ENCODE measurements at places on chromosomes 1 and 21.

DNA sequence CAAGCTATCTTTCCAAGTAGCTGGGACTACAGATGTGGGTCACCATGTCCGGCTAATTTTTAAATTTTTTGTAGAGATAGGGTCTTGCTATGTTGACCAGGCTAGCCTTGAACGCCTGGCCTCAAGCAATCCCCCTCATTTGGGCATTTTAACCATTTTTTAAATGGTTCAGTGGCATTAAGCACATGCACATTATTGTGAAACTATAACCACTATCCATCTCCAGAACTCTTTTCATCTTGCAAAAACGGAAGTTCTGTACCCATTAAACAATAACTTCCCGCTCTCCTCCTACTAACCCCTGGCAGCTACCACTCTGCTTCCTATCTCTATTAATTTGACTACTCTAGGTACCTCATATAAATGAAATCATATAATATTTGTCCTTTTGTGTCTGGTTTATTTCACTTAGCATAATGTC lies 4.8 kb upstream of the IL6R start:
- no peak for DNase-seq

DNA sequence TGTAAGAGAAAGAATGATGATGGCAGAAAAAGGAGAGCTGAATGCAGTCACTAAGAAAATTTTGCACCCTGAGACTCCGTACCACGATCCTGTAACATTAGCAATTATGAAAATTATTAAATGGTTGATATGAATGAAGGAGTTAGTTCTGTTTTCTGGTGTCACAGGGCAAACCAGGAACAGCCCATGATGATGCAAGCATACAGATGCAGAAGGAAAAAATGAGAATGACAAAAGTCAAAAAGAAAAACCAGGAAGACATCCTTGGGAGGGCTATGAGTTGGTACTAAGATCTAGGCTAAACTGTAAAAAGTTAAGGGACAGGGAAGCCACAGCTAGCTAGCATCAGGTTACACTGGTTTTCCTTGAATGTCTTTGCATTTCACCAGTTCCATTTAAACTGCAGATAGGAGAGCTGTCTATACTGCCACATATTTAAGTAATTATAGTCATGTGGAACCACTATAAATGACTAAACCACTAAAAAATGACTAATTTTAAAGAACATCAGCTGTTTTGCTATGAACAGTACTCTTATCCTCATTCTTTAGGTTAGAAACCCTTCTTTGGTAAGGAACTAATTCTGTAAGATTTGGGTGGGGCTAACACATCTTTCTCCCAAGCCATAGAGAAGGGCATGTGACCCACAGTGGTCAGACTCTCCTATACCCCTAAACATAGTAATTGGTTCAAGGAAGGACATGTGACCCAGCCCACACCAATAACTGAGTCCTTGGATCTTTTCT lies 11.4 kb downstream of the DOCK7 start:
- DNase-seq = no peak

- no peak for DNase-seq
These were observed 19.8 kb upstream of the VCAM1 start for GRCh38 chr1:100699744-100700143.

DNA sequence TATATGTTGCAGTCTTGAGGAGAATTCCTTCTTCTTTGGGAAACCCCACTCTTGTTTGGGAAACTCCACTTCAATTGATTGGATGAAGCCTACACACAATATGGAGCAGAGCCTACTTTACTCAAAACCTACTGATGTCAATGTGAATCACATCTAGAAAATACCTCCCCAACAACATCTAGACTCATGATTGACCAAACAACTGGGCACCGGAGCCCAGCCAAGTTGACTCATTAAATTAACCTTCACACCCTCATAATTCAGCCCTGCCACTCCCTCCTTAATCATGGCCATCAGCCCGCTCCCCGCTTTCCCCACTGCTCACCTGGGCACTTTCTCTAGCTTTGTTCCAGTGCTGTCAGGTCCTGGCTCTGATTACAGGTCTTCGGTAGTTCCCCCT lies 208.1 kb upstream of the MAP1LC3C start:
- no peak for DNase-seq

- DNase-seq = no peak
These were observed 784.5 kb downstream of the USP25 start for GRCh38 chr21:16514316-16514715.

DNA sequence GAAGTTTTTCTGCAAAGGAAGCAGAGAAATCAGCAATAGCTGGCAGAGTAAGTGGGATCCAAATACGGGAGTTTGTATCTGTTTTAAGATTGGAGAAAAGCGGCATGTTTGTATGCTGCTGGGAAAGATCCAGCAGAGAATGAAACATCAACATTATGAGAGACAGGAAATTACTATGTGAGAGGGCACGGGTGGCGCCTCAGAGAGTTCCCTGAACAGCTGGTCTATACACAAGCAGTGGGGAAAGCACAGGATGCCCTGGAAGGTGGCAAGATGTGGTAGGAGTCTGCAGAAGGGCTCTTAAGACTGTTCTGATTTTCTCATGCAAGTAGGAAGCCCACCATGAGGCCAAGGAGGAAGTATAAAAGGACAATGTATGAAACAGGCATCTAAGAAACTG lies 130.4 kb downstream of the RERE start:
- no peak for DNase-seq

GRCh38 chr1:230745071-230745470 lies 2.1 kb upstream of the CAPN9 start:
- DNase-seq = no peak

DNA sequence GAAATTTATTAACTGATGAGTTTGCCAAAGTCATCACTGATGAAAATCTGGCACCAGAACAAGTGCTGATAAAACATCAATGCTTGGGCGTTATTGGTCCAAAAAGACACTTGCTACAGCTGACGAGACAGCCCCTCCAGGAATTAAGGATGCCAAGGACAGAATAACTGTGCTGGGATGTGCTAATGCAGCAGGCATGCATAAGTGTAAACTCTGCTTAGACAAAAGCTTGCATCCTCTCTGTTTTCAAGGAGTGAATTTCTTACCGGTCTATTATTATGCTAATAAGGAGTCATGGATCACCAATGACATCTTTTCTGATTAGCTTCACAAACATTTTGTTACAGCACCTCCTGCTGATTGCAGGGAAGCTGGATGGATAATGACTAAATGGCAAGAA lies 402.0 kb downstream of the LTN1 start:
- DNase-seq = no peak

DNA sequence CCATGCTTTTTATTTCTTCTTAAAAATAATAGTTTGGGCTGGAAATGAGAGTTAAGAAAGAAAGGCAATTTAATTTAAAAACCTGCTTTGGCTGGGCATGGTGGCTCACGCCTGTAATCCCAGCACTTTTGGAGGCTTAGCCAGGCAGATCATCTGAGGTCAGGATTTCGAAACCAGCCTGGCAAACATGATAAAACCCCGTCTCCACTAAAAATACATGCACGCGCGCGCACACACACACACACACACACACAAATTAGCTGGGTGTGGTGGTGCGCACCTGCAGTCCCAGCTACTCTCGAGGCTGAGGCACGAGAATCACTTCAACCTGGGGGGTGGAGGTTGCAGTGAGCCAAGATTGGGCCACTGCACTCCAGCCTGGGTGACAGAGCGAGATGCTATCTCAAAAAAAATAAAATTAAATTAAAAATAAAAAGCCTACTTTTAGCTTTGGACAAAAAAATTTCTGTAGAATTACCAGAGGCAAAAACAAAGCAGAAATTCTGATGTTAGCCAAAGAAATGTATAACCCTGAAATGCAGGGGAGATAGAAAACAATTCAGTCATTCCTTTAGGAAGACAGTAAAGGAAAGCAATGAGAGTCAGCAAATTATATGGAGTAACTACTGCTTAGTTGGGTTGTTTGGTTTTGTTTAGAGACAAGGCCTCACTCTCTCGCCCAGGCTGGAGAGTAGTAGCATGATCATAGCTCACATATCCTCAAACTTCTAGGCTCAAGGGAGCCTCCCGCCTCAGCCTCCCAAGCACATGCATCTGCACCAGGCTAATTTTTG lies 15.7 kb upstream of the IPP start:
- no peak for DNase-seq

DNA sequence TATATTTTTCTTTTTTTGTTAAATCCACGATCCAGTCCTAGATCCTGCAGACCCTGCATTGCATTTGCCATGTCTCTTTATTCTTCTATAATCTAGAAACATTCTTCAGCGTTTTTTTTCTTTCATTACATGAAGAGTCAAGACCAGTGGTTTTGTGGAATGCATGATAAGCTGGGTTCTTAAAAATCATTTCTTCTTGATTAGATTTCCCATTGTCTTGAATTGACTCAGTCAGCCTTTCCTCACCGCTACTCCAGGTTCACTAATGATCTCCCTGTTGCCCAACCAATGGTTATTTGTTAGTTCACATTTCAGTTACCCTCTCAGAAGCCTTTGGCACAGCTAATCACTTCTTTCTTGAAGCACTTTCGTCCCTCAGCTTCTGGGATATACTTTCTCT lies 25.2 kb downstream of the CHD1L start:
- DNase-seq = no peak

- no peak for DNase-seq
These were observed 20.5 kb downstream of the PLA2G4A start for GRCh38 chr1:186849271-186849671.

DNA sequence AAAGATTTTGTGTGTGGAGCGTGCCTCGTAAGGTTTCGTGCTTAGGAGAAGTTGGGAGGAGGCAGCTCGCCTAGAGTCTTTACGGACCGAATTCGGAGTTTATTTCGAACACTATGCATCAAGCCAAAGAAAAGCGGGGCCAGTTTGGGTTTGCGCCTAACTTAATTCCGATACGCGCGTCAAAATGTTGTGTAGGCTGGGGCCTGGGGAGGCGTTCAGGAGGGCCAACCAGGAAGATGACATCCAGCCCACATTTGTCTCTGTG lies 6.4 kb downstream of the FOXD2 start:
- no peak for DNase-seq

DNA sequence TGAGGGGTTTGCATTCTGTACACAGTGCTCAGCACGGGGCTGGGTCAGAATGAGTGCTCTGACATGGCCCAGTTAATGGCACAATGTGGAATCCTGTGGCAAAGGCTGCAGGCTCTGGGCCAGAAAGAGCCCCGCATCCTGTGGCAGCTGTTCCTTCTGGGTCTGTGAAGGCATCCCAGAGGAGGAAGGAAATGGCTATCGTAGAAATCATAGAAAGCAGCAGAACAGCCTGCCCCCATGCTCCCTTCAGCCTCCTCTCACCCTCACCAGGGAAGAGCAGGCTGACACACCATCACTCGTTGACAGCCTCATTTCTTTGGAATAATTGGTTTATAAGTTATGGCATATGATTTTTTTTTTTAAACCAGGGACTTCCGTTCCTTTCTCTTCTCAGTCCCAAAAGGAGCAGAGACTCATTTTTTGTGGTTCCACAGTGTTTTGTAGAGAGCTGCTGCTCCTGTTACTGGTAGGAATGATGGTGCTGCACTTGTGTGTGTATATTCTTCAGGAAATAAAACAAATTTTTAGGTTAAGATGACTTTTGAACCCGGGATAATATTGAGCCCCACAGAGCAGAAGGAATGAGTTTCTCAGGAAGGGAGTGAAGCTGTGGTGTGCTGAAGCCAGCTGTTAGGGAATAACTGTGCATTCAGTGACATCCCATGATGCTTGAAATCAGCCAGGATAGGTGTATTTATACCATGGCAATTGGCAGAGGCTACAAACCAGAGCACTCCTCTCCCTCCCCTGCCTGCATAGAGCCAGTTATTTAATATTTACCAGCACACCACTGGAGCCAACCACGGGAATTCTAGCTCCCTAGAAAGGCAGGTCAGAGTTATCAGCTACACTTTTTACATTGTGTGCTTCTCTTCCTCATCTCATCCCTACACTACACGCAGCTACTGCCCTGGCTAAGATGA lies 32.0 kb downstream of the PLXNA2 start:
- DNase-seq = no peak

GRCh38 chr1:48536477-48536876 lies 64.5 kb upstream of the SPATA6 start:
- no peak for DNase-seq

DNA sequence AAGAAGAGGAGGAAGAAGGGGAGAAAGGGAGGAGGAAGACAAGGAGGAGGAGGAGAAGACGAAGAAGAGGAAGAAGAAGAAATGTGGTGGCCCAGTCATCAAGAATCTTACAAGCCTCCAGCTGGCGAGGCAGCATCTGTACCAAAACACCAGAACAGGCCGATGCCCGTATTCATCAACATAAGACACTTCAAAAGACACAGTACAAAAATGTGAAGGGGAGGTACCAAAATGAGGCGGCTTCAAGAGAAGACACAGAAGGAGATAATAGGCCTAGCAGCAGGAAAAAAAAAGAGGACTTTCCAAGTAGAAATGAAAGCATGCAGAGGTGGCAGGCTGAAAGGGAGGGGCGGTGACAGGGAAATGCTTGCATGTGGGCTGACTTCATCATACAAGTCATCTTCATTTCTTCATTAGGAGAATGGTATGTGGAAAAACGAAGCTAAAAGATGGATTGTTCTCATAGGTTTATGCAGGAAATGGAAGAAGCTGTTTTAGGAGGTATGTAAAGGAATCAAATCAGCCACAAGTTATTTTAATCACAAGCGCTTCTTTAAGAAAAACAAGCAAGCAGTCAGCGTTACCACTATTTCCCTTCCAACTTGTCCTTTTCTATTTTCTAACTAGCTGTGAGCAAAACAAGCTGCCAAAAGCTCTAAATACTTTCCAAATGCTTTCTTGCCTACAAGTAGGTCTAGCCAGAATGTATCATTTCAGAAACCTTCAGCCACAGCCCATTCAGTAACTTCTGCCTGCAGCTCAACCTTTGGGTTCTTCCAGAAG lies 192.3 kb downstream of the SLC45A1 start:
- peak; percentile 37 for DNase-seq

GRCh38 chr1:100028765-100029164 lies 59.0 kb downstream of the SLC35A3 start:
- no peak for DNase-seq

DNA sequence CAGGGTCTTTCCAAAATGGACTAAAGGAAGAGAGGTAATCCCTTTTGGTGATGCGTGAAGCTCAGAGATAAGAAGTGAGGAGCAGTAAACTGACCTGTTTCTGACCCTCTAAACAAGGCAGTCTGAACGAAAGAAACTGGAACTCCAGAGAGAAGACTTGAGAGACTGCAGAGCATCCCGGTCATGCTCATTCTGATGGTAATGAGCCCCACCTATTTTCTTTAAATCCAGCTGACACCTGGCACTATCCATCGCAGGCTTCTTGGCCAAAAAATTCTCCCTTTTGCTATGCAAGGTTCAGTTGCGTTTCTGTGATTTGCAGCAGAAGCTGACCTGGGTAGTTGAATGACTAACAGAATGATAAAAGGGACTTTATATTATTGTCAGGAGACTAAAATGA lies 105.9 kb upstream of the KCNK2 start:
- no peak for DNase-seq

- no peak for DNase-seq
These were observed 391 bp upstream of the KIAA1614 start for GRCh38 chr1:180912211-180912800.

DNA sequence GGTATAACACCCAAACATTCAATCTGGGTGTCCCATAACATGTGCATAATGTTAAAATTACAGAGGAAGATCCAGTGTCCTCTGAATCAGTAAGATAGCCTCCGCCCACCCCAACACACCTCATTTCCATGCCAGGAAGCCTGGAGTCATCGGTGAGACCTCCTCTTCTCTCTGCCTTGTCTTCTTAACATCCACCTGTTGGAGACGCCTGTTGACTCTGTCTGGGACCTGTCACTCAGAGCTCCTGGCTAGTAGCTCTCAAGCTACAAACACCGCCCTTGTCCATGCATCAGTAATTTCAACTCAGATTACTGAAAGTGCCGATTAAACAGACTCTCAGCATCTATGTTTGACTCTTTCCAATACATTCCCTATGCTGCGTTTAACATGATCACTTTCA lies 27.4 kb downstream of the KCNJ15 start:
- no peak for DNase-seq

- DNase-seq = no peak
These were observed 20.0 kb upstream of the BCAR3 start for GRCh38 chr1:93701629-93702028.

Measured in stimulated activated CD4-positive, alpha-beta T cell treated with anti-CD3 and anti-CD28 coated beads, TNF-alpha, amount 100 ng/mL, for 4 hours (primary cell).